ENCODE measurements at places on chromosomes 6 and 20.

DNA sequence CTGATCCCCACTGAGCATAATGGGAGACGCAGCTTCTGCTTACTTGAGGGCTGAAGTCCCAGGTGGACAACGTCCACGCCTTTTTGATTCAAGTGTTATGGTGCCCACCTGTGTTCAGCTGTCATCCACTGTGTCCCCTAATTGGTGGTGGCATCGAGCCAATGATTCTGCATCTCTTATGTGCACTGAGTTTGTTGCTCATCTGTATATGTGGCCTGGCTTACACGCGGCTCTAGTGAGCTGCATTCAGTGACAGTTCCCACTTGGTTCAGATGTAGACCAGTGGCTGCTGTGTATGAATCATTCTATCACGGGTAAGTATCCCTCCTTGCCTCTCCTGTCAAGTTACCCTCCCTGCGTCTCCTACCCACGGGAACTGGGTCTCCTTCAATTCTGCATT lies 131.2 kb upstream of the CLDN20 start:
- DNase-seq, result no peak

- no peak for DNase-seq
Observed at GRCh38 chr6:35024551-35025054, 116.5 kb downstream of the TCP11 start.

DNA sequence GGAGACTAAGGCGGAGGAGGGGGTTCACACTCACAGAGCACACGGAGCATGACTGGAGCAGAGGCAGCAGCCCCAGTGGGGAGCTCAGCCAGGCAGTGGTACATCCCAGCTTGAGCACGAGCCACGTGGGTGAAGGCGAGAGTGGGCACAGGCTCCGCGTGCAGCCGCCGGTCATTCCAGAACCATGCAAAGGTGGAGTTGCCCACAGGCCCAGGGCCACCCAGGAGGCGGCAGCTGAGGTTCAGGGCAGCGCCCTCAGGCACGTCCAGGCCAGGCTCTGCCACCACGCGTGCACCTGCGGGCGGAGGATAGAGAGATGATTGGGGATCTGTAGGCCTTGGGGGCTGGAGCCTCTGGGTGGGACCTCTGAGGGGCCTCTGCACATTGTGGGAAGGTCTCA lies 9.5 kb upstream of the ADAM33 start:
- no peak for DNase-seq

DNA sequence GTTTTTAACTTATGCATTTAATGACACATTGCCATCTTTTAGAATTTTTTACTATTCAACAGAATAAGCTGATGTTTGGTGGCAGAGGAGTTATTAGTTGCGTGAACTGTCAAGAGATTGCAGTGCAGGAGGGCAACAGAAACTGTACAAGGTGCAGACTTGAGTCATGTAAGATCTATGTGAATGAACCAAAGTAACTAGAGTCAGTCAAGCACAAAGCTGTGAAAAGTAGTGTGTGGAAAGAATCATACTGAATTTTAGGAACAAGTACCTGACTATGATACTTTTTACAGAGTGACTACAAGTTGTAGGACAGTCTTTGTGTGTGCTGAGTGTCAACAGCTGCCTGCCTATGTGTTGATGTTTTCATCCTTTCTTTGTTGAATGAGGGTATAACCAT lies 2.7 kb upstream of the C6orf163 start:
- DNase-seq, result no peak

DNA sequence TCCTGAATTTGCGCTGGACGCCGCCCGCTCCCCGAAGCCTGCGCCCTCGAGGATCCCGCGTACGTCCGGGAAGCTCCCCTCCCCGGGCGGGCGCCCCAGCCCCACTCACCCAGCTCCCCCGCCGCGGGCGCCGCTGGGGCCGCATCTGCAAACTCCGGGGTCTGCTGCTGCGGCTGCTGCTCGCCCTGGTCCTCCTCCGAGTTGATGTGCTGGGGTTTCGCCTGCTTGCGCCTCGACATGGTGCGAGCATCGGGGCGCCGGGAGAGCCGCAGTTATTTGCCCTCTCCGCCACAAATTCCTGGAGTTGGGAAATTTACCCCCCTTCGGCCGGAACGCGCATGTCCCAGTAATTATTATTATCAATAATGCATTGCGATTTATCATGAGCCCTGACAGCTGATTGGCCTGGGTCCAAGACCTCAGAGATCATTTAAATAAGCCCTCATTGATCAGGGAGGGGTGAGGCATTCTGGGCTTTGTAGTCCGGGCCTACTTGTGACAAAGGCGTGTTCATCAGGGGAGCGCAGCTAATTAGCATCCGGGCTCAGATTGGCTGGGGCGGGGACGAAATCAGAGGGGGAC lies at the start of gene SALL4:
TSS of gene SALL4 (minus strand) at position 352 of the 582 bp plus-strand sequence. CDS start at position 239, 113 bp downstream.
- no peak for DNase-seq

DNA sequence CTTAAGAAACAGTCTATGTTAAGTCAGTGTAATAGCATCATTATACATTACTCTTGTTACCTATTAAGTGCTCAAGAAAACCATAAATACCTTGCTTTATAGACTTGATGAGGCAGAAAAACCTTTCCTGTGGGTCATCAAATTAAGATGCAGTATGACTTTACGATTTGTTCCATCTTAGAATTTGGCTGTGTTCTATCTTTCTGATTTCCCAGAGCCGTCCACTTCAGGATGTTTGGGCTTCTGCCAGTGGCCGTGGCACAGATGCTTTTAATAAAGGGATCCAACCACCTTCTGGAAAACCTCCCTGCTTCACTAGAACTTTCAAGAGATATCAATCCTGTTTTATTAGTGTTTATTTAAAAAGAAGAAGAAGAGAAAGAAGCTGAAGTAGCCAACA lies 71.2 kb downstream of the PDE7B start:
- no peak for DNase-seq

DNA sequence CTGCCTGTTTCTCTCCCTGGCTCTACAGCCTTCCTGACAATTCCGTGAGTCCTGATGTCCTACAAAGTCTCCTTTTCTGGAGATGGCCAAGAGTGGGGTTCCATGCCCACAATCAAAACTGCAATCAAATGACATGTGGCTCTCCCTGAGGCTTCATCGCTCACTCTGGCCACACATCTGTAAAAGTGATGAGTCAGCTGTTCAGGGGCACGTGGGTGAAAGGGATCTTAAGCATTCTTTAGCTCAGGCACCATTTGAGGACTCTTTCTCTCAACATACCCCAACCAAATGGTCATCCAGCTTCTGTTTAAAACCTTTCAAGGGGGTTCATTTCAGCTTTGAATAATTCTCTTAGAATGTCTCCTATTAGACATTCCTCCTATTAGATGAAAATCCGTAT lies 42.3 kb upstream of the EYA2 start:
- DNase-seq, result no peak

GRCh38 chr6:137661601-137662000 lies 167.4 kb upstream of the OLIG3 start:
- no peak for DNase-seq

GRCh38 chr20:64228751-64229506 lies 26.6 kb upstream of the PCMTD2 start:
- no peak for DNase-seq

DNA sequence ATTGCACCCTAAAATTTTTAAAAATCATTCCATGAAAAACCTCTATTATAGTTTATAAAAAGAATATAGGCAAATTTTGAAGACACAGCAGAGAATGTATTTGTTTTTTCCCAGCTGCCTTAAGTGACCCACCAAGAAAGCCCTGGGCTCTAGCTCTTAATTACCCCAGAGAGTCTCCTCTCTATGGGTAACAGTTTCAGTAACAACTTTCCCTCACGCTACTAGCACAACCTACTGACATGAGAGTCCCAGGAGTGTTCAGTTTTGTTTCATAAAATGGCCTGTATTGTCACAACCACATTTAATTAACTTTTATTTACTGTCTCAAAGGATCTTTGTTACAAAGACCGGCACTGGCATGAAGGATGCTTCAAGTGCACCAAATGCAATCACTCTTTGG lies 41.5 kb downstream of the FHL5 start:
- peak; percentile 88 for DNase-seq

- DNase-seq, result no peak
Observed at GRCh38 chr6:138422861-138423260, 18.8 kb downstream of the HEBP2 start.

DNA sequence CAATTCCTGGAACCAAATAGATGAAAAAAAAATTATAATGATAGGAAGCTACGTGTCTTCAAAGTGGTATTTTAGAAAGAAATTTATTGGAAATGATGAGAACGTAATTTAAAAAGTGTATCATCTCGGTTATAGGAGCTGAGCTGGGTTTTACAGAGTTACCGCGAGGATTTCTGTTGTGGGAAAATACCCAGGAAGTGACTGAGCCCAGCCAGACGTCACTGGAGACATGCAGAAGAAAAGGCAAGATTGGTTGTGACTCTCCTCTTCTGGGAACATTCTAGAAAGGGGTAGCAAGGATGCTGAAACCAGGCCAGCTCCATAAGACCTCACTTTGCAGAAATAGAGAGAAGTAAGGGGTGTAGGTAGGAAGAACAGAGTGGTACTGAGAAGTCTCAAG lies 95.9 kb upstream of the ADGRF1 start:
- DNase-seq, result no peak

DNA sequence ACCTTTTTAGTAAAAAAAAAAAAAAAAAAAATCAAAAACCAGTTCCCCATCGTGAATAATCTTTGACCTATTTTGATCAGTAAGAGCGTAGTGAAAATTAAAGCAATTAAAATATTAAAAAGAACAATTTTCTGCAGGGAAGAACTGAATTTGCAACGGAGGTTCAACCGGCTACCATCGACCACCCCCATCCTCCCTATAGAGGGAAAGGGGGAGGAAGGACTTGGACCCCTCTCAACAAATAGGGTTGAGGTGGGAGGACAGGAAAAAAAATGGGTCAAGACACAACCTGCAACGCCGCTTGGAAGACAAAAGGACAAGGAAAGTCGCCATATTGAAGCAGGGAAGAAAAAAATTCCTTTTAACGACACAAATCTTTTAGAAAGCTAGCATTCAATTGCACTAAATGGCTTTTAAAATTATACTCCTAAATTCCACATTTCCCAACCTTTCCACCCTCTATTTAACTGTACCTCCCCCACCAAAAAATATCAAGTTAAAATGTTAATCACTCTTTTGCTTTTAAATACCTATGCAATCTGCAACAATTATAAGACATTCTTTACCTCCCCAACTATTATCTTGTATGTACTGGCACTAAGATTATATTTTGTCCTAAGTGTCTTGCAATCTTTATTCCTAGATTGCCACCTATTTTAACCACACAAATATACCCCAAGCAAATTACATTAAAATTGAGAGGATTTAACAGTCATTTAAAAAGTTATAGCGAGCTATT lies 1.7 kb downstream of the PPP1R10 start:
- DNase-seq, result peak; percentile 53

DNA sequence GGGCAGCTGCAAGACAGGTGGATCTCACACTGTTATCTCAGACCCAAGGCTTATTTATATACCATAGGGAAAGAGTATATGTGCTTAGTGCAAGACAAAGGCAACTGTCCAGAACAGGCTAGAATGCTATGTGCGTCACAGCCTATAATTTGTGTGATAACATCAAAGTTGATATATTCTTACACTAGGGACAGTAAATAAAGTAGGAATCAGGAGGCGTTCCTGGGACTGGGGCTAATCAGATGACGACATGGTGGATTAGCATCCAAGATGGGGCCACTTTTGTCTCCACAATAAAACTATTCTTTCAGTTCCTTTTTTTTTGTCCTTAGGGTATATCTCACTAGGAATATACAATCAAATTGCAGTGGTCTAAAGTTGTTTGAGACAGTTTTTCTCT lies 54.9 kb upstream of the IER3 start:
- DNase-seq, result no peak

- DNase-seq, result no peak
Observed at GRCh38 chr20:40521962-40522361, 167.1 kb downstream of the MAFB start.

DNA sequence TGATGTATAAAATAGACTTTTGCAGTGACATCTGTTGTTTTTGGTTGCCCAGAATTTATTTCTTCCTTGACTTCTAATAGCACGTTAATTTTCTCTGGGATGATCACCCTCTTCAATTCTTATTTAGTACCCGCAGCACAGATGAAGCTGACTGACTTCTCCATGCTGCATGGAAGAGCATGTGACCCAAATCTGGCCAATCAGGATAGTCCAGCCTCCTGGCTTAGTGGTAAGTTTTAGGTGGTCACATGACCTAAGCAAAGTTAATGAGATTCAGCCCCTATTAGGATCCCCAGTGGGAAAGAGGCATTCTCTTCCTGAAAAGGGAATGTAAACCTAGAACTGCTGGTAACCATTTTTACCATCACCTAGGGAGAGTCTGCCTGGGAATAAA lies 13.8 kb upstream of the SIRT5 start:
- DNase-seq, result no peak

DNA sequence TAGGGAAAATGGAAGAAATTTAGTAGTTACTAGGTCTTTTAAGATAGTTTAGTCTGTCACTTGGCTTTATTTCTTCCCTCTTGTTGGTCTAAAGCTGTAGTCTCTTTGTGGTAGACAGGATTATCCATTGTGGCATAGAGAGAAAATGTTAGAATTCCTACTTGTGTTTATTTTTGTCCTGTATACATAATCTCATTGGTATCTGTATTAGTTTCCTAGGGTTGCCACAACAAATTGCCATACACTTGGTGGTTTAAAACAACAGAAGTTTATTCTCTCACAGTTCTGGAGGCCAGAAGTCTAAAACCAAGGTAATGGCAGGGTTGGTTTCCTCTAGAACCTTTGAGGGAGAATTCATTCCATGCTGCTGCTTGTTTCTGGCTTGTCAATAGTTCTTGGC lies 119.4 kb downstream of the ZFAND3 start:
- no peak for DNase-seq

DNA sequence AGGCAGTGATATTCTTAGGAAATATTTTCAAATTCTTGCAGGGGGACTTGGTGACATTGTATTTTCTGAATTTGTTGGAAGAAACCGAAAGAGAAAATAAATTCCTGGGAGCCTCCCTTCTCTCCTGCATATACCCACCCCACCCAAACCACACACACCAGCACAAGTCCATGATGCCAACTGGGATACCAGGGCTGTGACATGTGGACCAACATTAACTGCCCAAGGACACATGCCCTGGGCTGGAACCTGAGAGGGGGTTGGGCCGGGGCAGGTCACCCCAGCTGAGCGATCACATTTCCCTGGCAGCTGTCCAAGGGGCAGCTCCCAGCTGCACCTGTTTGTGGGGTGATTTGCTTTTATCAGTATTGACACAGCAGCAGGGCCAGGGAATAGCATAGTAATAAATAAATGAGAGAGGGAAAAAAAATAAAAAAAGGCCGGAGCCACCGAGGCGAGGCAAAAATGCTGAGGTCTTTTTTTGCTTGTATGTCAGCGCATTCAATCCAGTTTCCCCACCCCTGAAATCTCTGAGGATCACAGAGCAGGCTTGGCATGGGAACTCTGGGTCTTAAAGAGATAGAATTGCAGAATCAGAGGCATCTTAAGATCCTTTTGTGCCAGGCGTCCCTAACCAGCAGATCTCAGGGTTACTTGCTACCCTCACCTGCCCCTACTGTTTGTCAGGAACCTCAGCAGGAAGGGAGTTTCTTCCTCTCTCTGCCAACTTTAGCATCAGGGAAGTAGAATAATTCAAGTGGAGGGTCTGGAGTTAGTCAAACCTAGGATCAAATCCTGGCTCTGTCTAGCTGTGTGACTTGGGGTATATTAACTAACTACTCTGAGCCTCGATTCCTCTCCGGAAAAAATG lies 66.5 kb upstream of the PIM1 start:
- peak; percentile 67 for DNase-seq

Measured in NCI-H1436 (cell line).